Stimulated activated CD4-positive, alpha-beta T cell treated with anti-CD3 and anti-CD28 coated beads, Interleukin-1b, Interleukin-23, amount 100 ng/mL, for 24 hours (primary cell): ENCODE measurements at places on chromosomes 12 and 14.

- no peak for DNase-seq
Measured at GRCh38 chr12:45816652-45817051, 87.1 kb downstream of the ARID2 start.

GRCh38 chr12:14694970-14695369, 1.4 kb downstream of the GUCY2C start:
- no peak for DNase-seq

DNA sequence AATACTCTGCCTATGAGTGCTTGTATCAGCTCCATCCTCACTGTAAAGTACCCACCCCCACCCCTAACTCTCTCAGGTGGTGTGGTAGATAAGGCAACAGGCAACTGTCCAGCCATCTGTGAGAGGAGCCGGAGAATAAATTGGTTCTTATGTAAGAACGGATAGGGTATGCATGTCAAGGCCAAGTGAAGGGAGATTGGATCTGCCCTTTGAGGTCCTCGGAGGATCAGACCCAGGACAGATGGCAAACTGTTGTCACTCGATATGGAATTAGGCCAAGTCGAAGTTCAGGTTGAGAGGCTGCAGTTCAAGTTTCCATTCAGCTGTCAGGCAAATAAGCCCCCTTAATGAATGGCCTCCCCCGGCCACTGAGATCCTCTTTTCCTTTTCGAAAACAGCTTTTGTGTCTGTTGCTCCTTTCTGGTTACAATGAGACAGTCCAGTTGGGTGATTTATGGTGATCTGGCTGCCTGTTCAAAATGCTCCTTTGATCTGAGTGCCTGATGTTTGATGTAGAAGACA, 120.3 kb downstream of the VRK1 start:
- no peak for DNase-seq

GRCh38 chr14:75280831-75281653, 2.4 kb downstream of the FOS start:
- DNase-seq: no peak

DNA sequence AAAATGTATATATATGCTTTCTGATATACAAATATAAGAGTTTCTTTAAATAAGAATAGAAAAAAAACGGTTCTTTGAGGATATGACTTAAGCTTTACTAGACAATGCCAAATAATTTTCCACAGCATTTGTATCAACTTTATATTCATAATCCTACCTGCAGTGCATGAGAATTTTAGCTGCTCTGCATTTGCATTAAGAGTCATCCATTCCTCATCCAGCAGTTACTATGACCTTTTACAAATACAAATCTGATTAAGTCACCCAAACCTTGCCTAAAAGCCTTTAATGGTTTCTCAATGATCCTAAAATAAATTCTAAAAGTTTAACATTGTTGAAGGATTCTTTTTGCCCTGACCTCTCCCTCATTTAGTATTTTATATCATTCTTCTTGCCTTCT, 116.5 kb downstream of the MGAT4C start:
- no peak for DNase-seq

- no peak for DNase-seq
Measured at GRCh38 chr12:132380641-132381040, 51.3 kb upstream of the GALNT9 start.

- no peak for DNase-seq
Measured at GRCh38 chr14:97328743-97329142, 531.6 kb downstream of the VRK1 start.

GRCh38 chr14:23173031-23173430, 10.4 kb downstream of the SLC7A8 start:
- no peak for DNase-seq

DNA sequence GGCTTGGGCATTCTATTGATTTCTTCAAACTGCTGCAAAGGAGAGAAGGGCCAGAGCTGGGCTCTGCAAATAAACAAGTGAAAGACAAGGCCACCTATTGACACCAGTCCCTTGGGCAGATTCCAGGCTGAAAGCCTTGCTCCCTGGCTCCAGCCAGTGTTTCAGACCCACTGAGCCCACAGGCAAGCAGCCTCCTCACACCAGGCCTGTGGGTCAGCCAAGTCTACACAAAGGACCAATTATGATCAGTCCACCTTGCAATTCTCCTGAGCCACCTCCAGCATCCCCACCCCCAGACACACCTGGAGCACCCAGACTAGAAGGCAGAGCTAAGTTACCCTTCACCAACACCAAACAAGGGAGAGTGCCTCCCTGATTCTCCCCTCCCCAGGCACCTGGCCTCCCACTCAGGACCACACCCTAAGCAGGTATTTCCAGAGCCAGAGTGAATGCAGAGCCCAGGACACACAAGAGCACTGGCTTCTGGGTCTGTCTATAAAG, 13.8 kb downstream of the ACTN1 start:
- no peak for DNase-seq

DNA sequence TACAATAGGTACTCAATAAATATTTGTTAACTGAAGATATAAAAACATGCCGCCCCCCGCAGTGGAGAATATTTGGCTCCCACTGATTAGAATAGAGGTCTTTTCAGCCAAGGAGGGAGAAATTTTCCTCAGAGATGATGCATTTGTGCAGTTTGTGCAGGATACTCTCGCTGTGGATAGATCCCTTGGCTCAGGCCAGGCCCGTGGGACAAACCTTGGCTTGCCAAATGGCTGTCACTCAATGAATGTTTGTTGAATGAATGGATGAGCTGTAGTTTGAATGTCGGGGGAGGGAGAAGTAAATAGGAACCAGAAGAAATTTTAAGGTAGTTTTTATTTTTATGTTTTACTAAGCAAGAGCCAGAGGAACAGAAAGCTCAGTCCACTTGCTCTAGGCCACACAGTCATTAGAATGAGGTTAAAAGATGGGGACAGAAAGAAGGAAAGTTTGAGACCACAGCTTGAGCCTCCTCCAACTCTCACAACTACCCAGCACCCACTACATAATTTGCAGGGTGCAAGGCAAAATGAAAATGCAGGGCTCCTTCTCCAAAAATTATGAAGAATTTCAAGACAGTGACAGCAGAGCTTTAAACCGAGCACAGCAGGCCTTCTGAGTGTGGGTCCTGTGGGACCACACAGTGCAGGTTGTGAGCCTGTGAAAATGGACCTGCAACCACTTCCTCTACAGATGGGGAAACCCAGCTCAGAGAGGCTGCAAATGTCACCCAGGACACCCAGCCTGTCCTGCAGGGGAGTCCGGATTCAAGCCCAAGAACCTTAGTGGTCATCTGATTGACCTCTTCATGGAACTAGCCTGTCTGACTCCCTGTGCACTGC, 51.4 kb downstream of the WSCD2 start:
- DNase-seq: no peak

GRCh38 chr12:41514907-41515306, 326.8 kb downstream of the PDZRN4 start:
- DNase-seq: peak; percentile 0

DNA sequence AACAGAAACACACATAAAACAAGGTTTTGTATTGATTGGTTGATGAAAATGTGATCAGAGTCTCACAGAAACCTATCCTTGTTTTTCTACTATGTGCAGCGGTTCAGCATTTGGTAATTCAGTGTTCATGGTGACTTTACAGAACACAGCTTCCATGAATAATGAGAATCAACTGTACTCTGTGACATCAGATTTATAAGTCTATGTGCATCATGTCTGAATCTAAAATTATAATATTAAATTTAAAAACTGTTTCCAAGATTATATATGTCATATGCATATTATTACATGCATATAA, 104.3 kb downstream of the SLC16A7 start:
- no peak for DNase-seq

GRCh38 chr12:119808441-119808840, 68.7 kb downstream of the CIT start:
- DNase-seq: no peak

GRCh38 chr12:77062846-77063461, 2.4 kb downstream of the E2F7 start:
- DNase-seq: no peak

DNA sequence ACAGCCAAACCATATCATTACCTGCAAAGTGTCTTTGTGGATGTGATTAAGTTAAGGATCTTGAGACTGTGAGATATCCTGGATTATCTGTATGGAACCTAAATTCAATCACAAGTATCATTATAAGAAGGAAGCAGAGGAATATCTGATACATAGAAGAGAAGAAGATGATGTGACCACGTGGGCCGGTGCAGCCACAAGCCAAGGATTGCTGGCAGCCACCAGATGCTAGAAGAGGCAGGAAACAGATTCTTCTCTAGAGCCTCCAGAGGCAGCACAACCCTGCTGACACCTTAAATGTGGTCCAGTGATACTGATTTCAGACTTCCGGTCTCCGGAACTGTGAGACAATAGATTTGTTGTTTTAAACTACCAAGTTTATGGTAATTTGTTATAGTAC, 6.1 kb upstream of the IFI27L2 start:
- DNase-seq: no peak

DNA sequence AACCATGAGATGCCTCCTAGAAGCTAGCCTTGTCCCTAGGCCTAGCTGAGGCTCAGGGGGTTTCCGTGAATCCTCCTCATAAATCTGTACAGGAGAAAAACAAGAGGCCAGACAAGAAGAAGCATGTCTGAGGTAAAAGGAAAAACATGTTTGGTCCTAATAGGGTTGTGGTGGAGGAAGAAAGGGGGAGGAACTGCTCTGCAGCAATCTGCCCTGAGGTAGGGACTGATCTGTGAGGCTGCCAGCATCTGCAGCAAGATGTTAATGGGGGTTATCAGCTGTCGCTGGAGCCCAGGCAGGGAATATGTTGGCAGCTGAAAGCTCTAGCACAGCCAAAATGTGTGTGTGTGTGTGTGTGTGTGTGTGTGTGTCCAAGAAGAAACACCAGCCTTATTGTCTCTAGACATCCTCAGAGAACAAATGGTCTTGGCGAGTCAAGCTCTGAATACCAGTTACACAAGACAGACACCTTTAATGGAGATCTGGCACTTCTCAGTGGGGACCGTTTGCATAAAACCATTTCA, 218.5 kb downstream of the NUAK1 start:
- DNase-seq: no peak

DNA sequence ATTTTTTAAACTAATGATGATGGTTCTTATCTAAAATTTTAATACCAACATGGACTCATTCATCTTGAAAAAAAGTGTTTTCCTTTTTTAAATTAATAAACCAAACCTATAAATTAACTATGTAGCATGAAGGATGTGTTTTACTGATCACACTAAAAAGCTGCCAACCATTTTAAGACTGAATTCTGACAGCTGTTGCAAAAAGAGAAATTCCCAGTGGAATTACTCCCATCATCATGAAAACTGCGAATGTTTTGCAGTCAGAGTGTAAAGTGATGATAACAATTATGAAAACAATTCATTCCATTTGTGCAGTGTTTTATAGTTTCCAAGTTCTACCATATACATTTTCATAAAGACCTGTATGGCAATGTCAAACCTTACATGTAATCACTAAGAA, 232.8 kb downstream of the SLC2A13 start:
- DNase-seq: no peak

DNA sequence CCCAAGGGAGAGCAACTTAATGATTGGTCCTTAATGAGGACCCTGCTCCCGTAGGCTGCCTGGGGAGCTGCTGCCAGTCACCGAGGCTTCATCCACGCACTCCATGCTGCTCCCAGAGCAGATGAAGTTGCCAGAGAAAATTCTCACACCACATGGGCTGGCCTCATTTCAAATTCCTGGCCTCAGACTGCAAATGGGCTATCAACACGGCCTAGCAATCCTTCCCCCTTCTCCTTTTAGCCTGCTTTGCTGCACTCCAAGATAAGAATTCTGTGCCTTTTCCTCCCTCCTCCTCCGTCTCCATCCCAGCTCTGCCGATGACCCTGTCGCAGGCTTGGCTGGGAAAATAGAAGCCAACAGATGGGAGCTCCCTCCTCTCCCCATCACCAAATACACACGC, 10.8 kb upstream of the DGLUCY start:
- DNase-seq: no peak

GRCh38 chr14:20197459-20197858, 6.8 kb downstream of the OR11G2 start:
- no peak for DNase-seq

DNA sequence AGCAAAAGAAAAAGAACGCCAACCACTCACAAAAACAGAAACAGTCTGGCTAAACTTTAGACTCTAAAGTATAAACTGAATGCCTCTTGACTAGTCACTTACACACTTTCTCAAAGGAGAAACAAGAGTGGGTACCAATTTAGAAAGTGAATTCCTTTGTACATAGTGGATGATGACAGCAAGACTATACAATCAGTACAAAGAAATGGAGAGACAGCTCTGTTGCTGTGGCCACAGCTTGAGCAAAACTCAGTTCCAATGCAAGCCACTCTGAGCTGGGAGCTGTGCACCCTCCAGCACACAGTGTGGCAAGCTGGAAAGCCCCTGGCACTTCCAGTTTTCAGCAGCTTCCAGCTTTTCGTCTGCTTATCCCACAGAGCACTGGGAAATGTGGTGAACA, 21.7 kb downstream of the NT5DC3 start:
- no peak for DNase-seq
